ENCODE measurements at places on chromosomes 7 and 10.
A peak's percentile ranks its signal among the peaks of the same experiment; 100 is the strongest.

- peak; percentile 28 for DNase-seq
These were observed 49.3 kb downstream of the PPP1R17 start for GRCh38 chr7:31735991-31736982.

GRCh38 chr10:13115832-13116803 lies 16.2 kb downstream of the OPTN start:
- no peak for DNase-seq

GRCh38 chr7:137753067-137753466 lies 93.7 kb downstream of the DGKI start:
- no peak for DNase-seq

DNA sequence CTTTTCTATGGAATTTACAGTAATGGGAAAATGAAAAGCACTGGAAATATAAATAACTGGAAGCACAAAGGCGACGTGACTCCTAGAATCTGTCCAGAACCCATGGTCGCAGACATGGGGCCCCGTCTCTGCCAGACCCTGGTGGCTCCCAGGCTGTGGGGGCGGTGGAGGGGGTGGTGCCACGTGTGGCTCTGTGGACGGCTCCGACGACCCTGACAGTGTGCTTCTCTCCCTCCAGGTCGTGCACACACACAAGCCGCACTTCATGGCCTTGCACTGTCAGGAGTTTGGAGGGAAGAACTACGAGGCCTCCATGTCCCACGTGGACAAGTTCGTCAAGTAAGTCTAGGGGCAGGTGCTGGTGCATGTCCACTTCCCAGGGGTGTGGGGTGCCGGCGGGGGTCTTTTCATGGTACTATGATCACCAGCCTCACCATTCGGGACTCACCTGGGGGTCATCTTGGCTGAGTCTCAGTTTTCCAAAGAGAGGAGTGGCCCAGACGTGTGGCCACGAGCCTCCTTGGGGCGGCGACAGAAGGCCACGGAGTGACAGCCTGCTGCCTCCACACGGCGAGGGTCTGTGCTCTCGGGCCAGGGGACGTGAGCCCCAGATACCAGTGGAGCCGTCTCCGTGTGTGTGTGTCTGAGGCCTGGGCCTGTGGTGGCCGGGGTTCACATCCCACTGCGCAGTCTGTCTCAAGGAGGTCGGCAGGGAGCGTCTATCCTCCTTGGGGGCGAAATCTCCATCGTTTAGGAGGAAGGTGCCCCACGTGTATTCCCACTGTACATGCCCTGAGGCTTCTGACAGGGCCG lies 108.2 kb downstream of the INPP5A start:
- DNase-seq, result no peak

GRCh38 chr10:83229991-83230390 lies 909.3 kb upstream of the GHITM start:
- DNase-seq, result no peak

DNA sequence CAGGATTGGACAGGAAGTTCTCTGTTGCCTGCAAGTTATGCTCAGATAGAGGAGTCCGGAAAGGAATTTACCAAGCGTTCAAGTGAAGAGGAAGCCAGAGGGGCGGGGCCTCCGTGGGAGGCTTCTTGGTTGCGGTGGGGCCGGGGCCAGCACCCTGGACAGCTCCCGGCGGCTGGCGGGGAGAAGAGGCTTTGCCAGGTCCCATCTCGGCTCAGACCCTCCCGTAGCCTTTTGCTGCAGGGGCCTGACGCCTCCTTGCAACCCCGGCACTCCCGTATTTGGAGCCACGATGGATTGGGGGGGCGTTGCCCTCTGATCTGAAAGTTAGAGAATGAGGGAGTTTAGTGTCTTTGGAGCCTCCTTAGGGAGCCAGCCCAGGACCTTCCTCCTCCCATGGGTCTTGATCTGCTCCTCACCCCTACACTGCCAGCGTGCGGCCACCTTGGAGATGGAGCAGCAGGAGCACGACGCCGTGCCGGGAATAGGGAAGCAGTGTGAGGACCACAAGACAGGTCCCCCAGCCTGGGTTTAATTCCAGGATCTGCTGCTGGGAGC lies 3.1 kb upstream of the SLC18A3 start:
- DNase-seq, result peak; percentile 3

- DNase-seq, result no peak
These were observed 29.8 kb downstream of the SEM1 start for GRCh38 chr7:96679886-96680285.

GRCh38 chr7:100367251-100367620 lies 6.1 kb upstream of the PILRA start:
- DNase-seq, result no peak

DNA sequence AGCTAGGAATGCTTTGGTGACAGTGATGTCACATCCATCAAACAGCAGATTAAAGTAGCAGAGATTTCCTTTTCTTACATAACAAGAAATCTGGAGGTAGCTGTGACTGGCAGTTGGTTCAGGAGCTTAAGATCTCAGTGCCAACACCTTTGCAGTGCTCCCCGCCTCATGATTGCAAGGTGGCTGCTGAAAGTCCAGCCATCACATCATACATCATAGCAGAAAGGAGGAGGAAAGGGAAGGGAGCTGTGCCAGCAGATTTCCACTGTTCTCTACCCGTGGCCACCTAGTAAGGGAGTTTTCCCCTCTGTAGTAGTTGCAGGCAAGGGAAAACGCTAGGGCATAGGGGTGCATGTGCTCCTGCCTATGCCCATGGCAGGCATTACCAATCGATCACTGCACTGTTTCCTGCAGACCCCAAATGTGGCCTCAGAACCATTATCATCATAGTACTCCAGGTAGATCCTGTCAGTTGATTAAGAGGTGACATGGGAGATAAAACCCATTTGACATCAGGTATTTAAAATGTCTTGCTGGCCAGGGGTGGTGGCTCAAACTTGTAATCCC lies 57.9 kb upstream of the GTF2IRD1 start:
- DNase-seq, result no peak

DNA sequence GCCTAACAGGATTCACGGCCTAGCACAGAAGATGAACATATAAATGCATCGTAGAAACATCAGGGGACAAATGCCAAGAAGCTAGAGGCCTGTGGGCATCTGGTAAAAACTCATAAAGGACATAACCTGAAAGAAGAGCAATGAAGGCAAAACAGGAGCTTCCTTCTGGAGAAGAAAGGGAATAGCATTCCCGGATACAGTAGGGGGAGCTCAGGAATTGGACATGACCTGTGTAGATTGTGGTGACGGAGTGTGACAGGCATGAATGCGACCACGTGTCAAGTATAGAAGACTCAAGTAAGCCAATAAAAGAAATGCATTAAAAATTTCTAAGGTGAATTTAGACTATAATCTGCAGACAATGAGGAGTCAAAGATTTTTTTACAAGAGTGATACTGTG lies 270.1 kb downstream of the AGMO start:
- DNase-seq, result no peak

DNA sequence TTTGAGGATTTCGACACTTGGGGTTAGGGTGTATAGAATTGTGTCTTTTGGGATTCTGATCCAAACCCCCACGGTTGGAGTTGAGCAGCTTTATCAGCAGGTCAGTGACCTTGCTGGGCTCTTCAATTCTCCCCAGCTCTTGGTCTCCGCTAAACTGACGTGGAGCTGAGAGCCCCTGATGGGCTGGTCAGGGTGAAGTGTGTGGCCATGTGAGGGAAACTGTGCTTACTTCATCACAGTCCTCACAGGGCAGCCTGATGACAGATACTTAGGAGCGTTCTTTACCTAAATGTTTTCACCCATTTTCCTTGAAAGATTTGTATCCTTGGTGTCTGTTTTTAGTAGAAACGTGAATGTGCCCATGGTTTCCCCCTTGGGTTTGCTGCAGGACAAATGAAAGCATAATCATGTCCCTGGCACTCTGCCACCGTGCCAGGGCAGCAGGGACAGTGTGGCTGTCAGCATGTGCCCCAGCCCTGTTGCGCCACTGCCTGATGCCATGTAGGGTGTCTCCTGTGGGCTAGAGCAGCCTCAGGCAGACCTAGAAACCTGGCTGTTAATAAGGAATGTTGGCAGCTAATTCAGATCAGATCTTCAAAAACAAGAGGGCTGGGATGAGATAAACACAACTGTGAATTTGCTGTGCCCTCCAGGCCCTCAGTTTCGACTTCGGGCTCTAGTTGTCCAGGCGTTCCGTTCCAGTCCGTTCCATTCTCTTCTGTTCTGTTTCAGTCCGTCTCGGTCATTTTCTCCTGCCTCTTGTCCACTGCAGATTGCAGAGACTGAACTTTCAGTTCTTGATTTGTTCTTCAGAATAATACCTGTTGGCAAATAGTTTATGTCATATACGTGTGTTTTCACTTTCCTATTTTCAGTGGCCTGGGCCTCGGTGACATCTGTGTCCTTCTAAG lies 96.8 kb downstream of the TRRAP start:
- no peak for DNase-seq

- peak; percentile 13 for DNase-seq
These were observed 10.9 kb upstream of the RSU1 start for GRCh38 chr10:16828114-16828568.

DNA sequence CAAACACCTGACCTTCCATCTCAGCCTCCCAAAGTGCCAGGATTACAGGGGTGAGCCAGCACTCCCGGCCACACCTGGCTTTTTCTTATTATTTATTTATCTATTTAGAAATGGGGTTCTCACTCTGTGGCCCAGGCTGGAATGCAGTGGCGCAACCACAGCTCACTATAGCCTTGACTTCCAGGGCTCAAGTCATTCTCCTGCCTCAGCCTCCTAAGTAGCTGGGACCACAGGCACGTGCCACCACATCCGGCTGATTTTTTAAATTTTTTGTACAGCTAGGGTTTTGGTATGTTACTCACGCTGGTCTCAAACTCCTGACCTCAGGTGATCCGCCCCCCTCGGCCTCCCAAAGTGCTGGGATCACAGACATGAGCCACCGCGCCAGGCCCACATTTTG lies 56.9 kb upstream of the MYL10 start:
- no peak for DNase-seq

DNA sequence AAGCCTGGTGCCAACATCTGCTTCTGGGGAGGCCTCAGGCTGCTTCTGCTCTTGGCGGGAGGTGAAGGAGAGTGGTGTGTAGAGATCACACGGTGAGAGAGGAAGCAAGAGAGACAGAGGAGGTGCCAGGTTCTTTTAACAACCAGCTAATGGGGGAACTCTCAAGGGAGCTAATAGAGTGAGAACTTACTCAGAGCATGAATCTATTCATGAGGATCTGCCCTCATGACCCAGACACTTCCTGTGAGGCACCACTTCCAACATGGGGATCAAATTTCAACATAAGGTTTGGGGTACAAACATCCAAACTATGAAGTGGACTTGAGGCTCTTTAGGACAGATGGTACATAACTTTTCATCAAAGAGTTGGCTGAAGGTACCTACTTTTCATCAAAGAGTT lies 5.1 kb upstream of the ZNF32 start:
- no peak for DNase-seq

Data from nucleus accumbens (tissue), 56 donors.